Lung (tissue), 17 donors: ENCODE measurements at places on chromosomes 7 and 10.

GRCh38 chr7:158000160-158000559, 587.5 kb downstream of the PTPRN2 start:
- DNase-seq: no peak

GRCh38 chr7:4207011-4207410, 475.1 kb upstream of the FOXK1 start:
- no peak for DNase-seq

- no peak for DNase-seq
Observed at GRCh38 chr10:21135023-21135931, 238.2 kb upstream of the NEBL start.

DNA sequence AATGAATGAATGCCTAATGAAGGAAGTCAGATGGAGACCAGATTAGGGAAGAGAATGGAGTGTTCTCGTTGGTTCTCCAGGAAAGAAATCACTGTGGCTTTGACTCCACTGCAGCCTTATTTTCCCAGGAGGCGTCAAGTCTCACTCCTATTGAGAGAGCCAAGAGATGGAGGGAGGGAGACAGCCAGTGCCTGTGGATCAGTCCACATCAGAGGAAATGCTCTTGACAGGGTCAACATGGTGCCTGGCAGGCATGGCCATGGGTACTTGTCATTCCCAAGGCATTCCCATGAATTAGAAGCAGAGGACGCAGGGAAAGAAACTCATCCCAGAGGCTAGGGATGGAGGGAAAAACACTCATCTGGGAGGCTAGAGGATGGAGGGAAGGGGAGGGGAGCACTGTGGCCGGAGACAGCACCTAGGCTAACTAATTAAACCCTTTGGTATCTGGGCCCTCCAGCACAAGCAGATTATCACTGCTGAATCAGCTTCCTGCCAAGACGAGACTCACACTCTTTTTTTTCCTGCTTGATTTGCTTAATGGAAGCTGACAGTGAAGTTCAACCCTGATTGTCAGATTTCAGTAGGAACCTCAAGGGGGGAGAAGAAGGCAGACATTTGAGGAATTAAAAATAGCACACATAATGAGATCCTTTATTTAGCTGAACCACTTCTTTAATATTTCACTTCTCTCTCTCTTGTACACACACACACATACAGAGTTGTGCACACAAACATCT, 1233.2 kb upstream of the AUTS2 start:
- DNase-seq: no peak
